ENCODE measurements at places on chromosomes 12 and 14. TPM values are rescaled to one million over a fixed set of nuclear protein-coding genes. Genes with fewer than 3 reads are reported as not detected.

GRCh38 chr14:104954746-104955395 is 23.3 kb downstream of the AHNAK2 start:
- no peak for DNase-seq
- H3K4me1 ChIP-seq: no peaks in the 10 kb centered on the region
- peaks cover 25% of the 10 kb centered on the region for H3K27me3 ChIP-seq
- no peak overlapping the region for H3K4me3 ChIP-seq
- H3K27ac ChIP-seq: no peak overlapping the region

DNA sequence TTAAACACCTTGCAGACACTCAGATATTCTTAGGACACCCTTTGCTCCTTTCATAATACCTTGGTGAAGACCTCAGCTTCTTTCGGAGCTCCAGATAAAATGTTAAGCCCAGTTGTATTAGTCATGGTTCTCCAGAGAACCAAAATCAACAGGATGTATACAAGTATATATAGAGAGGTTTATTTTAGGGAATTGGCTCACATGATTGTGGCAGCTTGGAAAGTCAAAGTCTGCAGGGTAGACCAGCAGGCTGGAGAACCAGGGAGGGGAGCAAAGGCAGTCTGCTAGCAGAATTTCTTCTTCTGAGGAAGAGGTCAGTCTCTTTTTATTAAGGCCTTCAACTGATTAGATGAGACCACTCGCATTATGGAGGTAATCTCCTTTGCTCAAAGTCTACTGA is 6.9 kb upstream of the IGF1 start:
- peaks cover 2% of the 10 kb centered on the region for H3K4me1 ChIP-seq
- no peaks in the 10 kb centered on the region for H3K36me3 ChIP-seq
- H3K27ac ChIP-seq: no peak overlapping the region

Gene GPR68
- total RNA-seq: 0.87 TPM

GRCh38 chr12:120230326-120230973 is 29.5 kb upstream of the RPLP0 start:
- no peaks in the 10 kb centered on the region for H3K36me3 ChIP-seq
- no peaks in the 10 kb centered on the region for H3K27me3 ChIP-seq
- no peak overlapping the region for H3K4me3 ChIP-seq
- peak overlapping the region; percentile 98 for H3K27ac ChIP-seq
- no peak for DNase-seq
- peaks cover 94% of the 10 kb centered on the region for H3K4me1 ChIP-seq

- H3K27ac ChIP-seq: no peak overlapping the region
- H3K36me3 ChIP-seq: peaks cover 7% of the 10 kb centered on the region
- H3K4me1 ChIP-seq: peaks cover 3% of the 10 kb centered on the region
- H3K27me3 ChIP-seq: no peaks in the 10 kb centered on the region
- no peak overlapping the region for H3K4me3 ChIP-seq
Measured at GRCh38 chr12:71780237-71780822, 25.7 kb downstream of the RAB21 start.

DNA sequence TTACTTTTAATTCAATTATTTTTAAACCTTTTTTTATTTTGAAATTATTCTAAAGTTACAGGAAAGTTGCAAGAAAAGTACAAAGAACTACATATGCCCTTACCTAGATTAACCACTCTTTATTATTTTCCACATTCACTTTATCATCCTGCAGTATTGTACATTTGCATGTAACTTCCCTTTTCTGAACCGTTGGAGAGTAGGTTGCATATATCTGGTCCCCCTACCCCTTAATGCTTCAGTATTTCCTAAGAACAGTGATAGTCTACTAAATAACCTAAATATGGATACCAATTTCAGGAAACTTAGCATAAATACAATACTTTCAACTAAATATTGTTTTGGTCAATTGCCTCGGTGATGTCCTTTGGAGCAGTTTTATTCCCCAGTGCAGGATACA is 15.0 kb downstream of the G2E3 start:
- no peak for DNase-seq
- no peaks in the 10 kb centered on the region for H3K27me3 ChIP-seq
- H3K4me3 ChIP-seq: no peak overlapping the region
- H3K27ac ChIP-seq: no peak overlapping the region
- peaks cover 32% of the 10 kb centered on the region for H3K4me1 ChIP-seq

- no peak overlapping the region for H3K4me3 ChIP-seq
- peaks cover 11% of the 10 kb centered on the region for H3K4me1 ChIP-seq
- no peaks in the 10 kb centered on the region for H3K27me3 ChIP-seq
- DNase-seq: no peak
- H3K36me3 ChIP-seq: no peaks in the 10 kb centered on the region
- no peak overlapping the region for H3K27ac ChIP-seq
Measured at GRCh38 chr14:71136386-71137060, 229.3 kb downstream of the PCNX1 start.

- H3K4me1 ChIP-seq: no peaks in the 10 kb centered on the region
- no peak for DNase-seq
- no peak overlapping the region for H3K4me3 ChIP-seq
- H3K36me3 ChIP-seq: no peaks in the 10 kb centered on the region
- H3K27ac ChIP-seq: no peak overlapping the region
- peaks cover 64% of the 10 kb centered on the region for H3K27me3 ChIP-seq
Measured at GRCh38 chr12:52362118-52362726, 5.1 kb downstream of the KRT85 start.
